ENCODE measurements at places on chromosomes 7 and 10. TPM values are rescaled to one million over a fixed set of nuclear protein-coding genes. Genes with fewer than 3 reads are reported as not detected.

Gene PGAM1
- 485 TPM for total RNA-seq

Gene PCGF6
- 12.6 TPM for total RNA-seq

Gene CD36
- not detected for total RNA-seq

Gene PHKG1
- total RNA-seq, result 3.7 TPM

Gene HOXA3
- total RNA-seq, result not detected

Gene VAX1
- not detected for total RNA-seq

Gene RGR
- not detected for total RNA-seq

Gene VSTM2A
- total RNA-seq, result not detected

Gene TRIM50
- total RNA-seq, result not detected

Gene ZSCAN25
- total RNA-seq, result 31.1 TPM

Gene PTPRN2
- total RNA-seq, result 5.1 TPM

Gene GRID1
- total RNA-seq, result not detected

Gene GNAI1
- 0.66 TPM for total RNA-seq

Gene LAMTOR4
- total RNA-seq, result 155 TPM

Gene RBP4
- not detected for total RNA-seq

Gene PNLIPRP3
- total RNA-seq, result not detected

Gene PIK3CG
- 35.5 TPM for total RNA-seq

Gene ASB13
- total RNA-seq, result 9.0 TPM

Gene TACC2
- not detected for total RNA-seq

Gene BCCIP
- total RNA-seq, result 73.2 TPM

Gene CPA4
- not detected for total RNA-seq

Gene GRM3
- total RNA-seq, result not detected

Gene ZNF239
- 1.9 TPM for total RNA-seq

Gene MYH16
- total RNA-seq, result not detected

Gene PRXL2A
- 11.5 TPM for total RNA-seq

Gene ACSM6
- not detected for total RNA-seq

Gene CPN1
- not detected for total RNA-seq

Gene CCDC172
- not detected for total RNA-seq

Gene IL2RA
- total RNA-seq, result 239 TPM

Gene OR2A5
- not detected for total RNA-seq

Gene CYP2C18
- 0.07 TPM for total RNA-seq

Gene MAGI2
- total RNA-seq, result not detected

Gene NEURL1
- 1.5 TPM for total RNA-seq

Gene OAT
- 31.2 TPM for total RNA-seq

Gene ENKUR
- not detected for total RNA-seq

Gene CRYGN
- total RNA-seq, result not detected

Gene ABCA13
- not detected for total RNA-seq

Gene MALRD1
- total RNA-seq, result not detected
